ENCODE measurements at places on chromosomes 5 and 9.
A peak's percentile ranks its signal among the peaks of the same experiment; 100 is the strongest.

GRCh38 chr9:32551276-32552051, 663 bp upstream of the SMIM27 start:
- DNase-seq: peak; percentile 14

DNA sequence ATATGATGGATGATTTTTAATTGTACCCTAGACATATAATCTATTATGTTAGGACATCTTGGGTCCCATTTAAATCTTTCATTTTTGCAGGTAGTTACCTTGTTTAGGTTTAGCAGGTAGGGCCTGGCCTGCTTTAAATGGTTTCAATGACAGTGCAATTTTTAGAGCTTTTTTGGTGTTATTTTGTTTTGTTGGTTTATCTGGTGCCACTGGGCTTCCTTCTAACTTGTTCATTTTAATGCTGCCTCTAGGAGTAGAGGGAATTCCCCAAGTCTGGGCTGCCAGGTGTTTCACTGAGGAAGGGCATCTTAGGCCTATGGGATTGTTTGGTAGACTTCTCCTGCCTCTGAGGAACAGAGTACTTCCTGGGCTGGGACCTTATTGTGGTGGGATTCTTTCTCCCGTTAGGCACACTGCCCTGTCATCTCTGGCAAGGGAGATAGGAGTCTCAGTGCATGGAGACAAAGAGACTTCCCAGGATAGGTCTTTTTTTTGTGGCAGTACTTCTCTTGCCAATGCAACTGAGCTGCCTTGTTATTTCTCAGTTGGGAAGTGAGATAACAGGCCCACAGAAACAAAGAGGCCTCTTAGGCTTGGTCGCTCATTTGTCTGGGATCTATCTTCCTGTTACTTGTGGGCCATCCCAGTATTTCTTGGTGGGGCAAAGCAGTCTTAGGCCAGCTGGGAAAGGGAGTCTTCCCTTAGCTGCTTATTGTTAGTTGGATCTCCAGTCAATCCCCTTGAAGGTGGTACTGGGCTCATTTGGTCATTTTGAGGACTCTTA, 282.9 kb downstream of the FER start:
- no peak for DNase-seq

- DNase-seq: no peak
Observed at GRCh38 chr5:56350011-56350596, 117.0 kb upstream of the ANKRD55 start.

DNA sequence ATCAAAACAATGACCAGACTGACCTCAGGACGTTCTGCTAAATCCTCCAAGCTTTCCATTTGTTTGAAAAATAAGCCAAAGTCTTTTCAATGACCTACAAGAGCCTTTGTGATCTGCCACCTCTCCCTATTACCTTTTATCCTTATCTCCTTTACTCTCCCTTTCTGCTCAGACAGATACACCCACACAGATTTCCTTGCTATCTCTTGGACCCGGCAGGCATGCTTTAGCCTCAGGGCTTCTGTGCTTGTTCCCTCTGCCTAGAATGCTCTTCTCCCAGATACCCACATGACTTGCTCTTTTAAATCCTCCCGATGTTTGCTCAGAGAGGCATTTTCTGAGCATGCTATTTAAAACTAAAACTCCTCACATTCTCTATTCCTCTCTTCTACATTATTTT, 8.9 kb upstream of the ELOVL7 start:
- DNase-seq: no peak

Measured in stimulated activated CD4-positive, alpha-beta T cell treated with anti-CD3 and anti-CD28 coated beads, TNF-alpha, amount 100 ng/mL, for 24 hours (primary cell).